K562 (cell line): ENCODE measurements at places on chromosomes 3 and 15.
A peak's percentile ranks its signal among the peaks of the same experiment; 100 is the strongest.

GRCh38 chr3:183085634-183086390 lies 13.5 kb downstream of the MCCC1 start:
- DNase-seq: peak; percentile 63

GRCh38 chr3:155807823-155808222 lies 1.7 kb upstream of the C3orf33 start:
- DNase-seq: no peak

DNA sequence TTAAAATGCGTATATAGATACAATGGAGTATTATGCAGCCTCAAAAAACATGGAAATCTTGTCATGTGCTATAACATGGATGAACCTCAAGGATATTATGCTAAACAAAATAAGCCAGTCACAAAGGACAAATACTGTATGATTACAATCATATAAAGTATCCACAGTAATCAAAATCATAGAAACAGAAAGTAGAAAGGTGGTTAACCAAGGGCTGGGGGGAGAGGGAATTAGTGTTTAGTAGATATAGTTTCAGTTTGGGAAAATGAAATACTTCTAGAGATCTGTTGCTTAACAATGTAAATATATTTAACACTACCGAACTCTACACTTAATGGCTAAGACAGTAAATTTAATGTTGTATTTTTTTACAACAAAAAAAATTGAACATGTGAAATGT lies 9.0 kb downstream of the TOP2B start:
- DNase-seq: no peak

GRCh38 chr3:123392871-123393620 lies 55.8 kb downstream of the ADCY5 start:
- no peak for DNase-seq

- DNase-seq: no peak
Observed at GRCh38 chr3:38567498-38567897, 71.4 kb downstream of the EXOG start.

- no peak for DNase-seq
Observed at GRCh38 chr3:166372571-166373106, 535.4 kb upstream of the BCHE start.

GRCh38 chr3:128307029-128307633 lies 153.8 kb downstream of the EEFSEC start:
- DNase-seq: no peak

GRCh38 chr3:55013145-55013925 lies 85.5 kb upstream of the LRTM1 start:
- DNase-seq: no peak

DNA sequence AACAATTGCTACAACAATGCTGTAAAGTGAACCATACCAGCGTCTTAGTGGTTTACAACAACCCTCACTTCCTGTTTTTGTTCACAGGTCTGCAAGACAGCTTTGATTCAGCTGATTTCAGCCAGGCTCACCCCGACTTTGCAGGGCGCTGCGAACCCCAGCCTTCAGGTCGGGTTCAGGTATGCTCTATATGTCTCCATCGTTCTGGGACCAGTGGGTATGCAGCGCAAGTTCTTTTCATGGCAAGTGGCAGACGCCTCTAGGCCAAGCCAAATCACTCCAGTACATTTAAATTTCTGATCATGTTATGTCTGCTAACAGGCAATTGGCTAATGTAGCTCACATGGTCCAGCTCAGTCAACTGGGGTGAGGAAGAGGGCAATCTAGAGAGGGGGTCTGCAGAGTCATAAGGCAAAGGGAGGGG lies 52.4 kb upstream of the RGMA start:
- no peak for DNase-seq

DNA sequence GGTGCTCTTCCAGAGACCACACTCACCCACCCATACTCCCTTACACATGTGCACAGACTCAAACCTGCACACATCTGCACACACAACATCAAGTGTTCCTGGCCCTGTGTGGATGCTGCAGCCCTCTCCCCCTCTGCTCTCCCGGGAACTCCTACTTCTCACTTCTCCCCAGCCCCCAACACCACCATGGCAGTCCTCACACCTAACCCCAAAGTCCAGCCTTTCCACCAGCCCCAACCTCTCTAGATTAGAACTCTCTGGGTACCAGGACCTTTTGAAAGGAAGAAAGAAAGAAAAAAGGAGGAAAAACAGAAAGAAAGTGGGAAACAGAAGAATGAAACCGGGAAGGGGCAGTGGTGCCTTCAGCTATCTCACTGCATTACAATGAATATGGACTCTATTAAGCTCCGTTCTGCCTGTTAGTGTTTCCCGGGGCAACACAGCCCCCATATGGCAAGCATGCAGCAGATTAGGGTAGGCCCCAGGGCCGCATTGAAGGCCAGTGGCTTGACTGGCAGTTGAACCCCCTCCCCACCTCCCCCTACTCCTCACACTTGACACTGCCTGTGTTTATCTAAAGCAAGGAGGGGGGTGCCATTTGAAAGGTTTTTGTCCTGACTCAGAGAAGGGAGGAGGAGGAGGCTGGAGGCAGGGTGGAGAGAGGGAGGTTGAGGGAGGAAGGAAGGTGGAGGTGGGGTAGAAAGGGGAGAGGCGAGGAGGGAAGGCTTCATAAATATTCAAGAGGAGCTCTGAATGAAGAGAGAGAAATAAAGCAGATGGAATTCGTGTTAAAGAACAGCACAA lies 30.1 kb downstream of the BOC start:
- no peak for DNase-seq

- no peak for DNase-seq
Observed at GRCh38 chr3:126998728-126999127, 15.8 kb downstream of the PLXNA1 start.

DNA sequence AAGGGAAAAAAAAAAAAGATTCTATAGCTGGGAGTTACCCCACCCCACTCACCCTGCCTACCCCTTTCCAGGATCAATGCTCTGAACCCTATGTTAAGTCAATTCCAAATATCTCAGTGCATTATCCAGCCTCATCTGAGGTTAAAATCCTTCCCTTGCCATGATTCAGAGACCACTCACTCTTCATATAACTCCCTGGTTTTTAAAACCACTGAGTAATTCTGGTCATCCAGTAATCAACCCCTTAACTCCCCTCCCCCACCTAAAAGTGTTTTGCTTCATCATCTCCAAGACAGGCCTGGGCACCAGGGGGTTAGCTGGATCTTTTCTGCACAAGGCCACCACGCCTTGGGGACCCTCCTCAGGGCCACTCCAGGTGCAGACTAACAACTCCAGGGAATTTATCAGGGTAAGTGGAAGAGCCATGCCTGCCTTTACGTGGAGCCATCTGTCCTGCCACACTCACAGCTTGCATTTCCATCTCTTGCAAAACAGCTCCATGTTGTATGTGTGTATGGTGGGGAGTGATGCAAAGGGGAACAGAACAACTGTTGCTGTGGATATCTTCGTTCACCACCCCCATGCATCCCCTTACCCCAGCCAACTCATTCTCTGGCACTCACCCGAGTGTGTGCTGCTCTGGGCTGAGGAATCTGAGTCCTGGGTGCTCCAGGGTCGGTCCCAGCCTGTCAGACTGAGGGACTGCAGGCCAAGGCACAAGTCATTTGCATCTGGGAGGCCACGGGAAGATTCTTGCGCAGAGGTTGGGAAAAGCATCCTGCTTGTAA lies 30.7 kb upstream of the RPS17 start:
- no peak for DNase-seq

- DNase-seq: no peak
Observed at GRCh38 chr3:129838086-129838485, 55.4 kb downstream of the TMCC1 start.

- DNase-seq: no peak
Observed at GRCh38 chr3:125624341-125624740, 29.0 kb upstream of the OSBPL11 start.

DNA sequence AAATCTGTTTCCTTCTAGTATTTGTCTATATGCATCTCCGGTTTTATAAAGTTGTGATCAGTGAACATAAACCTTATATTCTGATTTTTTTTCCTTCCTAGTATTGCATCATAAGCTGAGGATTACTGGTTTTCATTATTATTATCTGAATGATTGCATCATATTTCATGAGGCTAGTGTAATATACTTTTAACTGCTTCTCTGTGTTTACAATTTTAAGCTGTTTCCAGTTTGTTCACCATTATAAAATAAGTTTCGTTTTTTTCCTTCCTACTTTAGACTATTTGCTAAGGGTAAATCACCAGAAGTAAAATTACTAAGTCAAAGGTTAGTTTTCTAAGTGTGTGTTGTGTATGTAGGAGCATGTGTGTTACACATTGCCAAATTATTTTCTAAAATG lies 20.2 kb downstream of the SEMA6D start:
- no peak for DNase-seq

- no peak for DNase-seq
Observed at GRCh38 chr3:138441742-138442141, 7.3 kb downstream of the ESYT3 start.

DNA sequence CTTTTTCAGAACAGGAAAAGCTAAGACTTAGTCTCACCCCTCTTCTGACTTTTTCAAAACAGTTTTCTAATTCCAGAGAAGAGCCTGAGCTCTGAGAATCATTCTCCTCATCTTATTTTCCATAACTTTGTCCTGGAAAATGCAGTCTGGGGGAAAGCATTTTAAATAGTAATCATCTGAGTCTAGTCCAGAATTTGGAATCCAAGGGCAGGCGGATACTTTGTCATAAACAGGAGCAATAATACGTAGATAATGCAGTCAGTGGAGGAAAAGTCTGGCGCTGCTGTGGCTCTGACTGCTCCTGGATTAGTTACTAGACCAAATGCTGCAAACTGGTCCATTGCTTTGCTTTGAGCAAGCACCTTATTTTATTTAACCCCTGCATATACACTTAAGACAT lies 285.0 kb downstream of the THSD4 start:
- DNase-seq: no peak

DNA sequence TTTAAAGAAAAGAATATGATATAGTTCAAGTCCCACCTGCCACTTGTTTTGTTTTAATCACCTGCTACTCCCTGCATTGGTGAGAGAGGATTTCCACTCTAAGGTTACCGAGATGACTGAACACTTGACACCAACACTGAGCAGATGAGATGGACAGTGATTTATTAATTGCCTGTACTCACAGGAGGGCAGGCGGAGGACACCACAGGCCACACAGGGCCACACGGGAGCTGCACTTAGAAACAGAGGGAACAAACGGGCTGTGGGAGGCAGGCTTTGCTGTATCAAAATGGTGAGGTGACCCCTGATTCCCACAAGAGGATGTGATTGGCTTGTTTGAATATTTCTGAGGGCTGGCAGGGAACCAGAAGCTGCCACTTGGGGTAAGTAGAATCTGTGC lies 10.8 kb downstream of the MINAR1 start:
- no peak for DNase-seq

DNA sequence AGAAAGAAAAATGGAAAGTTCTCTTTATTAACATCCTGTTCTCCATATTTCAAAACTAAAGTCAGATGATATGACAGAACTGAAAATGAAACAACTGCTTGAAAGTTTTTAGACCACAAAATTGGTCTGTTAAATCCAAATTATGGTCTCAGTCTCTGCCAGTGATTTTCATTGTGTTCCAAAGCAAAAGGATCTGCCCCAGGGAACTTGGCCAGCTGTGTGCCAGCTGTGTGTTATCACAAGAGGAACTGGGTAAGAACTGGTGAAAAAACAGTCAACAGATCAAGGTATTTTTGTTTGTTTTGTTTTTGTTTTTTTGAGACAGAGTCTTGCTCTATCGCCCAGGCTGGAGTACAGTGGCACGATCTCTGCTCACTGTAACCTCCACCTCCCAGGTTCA lies 323.3 kb downstream of the CTNNB1 start:
- no peak for DNase-seq

- peak; percentile 25 for DNase-seq
Observed at GRCh38 chr15:45253330-45253729, 1.3 kb downstream of the SLC28A2 start.

- no peak for DNase-seq
Observed at GRCh38 chr3:137294839-137295238, 337.1 kb downstream of the IL20RB start.

DNA sequence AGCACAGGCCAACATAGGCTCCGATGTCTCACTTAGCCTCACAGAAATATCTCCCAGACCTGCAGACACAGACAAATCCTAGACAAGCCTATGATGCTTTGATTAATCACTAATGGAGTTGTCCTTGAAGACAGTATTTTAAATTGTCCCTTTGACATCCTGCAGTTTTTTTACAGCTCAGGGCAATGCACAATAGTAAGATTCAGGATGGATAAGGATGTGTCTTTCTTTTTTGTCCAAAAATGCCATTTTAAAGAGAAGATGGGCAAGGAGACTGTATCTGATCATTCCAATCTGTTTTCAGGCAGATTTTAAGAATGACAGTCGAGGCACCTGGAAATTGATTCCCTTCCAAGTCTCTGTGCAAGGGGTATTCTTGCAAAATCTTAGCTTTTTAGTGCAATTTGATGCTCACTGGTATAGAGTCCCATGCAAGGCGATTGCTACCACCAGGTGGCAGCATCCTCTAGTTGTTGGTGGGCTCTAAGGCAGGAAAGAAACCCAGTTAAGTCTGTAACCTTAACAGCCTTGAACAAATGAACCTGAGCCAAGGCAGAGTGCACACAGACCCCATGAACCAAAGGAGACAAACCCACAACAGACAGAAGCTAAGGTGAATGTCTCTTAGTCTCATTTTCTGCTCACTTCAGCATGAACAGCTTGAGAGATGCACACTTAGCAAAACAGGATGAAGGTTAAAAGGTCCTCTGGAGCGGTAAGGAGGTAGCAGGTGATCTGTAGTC lies 51.2 kb upstream of the MINAR1 start:
- DNase-seq: peak; percentile 79

DNA sequence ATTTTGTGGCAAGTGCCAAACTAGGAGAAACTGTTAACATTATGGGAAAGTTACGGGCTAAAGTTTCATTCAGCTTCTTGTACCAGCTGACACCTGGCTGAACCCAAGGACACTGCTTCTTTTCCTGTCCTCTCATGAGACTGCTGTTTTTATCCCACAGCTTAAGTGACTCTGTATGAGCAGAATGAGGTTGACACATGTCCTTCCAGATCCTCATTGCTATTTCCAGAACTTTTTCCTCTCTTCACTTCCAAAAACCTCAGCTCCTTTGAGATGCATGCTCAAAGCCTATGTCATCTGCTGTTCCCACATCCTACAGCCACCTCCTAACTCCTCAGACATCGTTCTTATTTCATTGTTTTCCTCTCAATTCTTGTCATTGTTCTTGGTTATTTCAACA lies 183.6 kb downstream of the DCLK3 start:
- DNase-seq: no peak

DNA sequence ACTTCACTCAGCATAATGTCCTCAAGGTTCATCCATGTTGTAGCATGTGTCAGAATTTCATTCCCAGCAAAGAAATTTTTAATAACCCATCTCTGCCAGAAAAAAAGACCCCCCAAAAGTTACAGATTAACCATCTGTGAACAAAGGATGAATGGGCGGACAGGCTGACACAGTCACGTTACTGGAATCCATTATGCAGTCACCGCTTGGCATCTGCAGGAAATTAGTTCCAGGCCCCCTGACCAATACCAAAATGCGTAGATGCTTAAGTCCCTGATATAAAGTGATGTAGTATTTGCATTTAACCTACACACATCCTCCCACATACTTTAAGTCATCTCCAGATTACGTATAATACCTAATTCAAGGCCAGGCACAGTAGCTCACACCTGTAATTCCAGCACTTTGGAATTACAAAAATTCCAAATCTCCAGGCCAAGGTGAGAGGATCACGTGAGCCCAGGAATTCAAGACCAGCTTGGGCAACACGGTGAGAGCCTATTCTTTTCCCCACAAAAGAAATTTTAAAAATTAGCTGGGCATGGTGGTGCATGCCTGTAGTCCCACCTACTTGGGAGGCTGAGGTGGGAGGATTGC lies 1.5 kb upstream of the SLC12A8 start:
- no peak for DNase-seq

- DNase-seq: peak; percentile 40
Observed at GRCh38 chr3:125585595-125586223, 9.6 kb downstream of the OSBPL11 start.
